Renal cortical epithelial cell (primary cell): ENCODE measurements at places on chromosomes 11 and 22. TPM values are rescaled to one million over a fixed set of nuclear protein-coding genes. Genes with fewer than 3 reads are reported as not detected.

GRCh38 chr11:60118338-60118737 is 29.9 kb downstream of the MS4A2 start:
- DNase-seq = no peak

GRCh38 chr11:2449548-2450320 is 4.9 kb downstream of the KCNQ1 start:
- DNase-seq = no peak

DNA sequence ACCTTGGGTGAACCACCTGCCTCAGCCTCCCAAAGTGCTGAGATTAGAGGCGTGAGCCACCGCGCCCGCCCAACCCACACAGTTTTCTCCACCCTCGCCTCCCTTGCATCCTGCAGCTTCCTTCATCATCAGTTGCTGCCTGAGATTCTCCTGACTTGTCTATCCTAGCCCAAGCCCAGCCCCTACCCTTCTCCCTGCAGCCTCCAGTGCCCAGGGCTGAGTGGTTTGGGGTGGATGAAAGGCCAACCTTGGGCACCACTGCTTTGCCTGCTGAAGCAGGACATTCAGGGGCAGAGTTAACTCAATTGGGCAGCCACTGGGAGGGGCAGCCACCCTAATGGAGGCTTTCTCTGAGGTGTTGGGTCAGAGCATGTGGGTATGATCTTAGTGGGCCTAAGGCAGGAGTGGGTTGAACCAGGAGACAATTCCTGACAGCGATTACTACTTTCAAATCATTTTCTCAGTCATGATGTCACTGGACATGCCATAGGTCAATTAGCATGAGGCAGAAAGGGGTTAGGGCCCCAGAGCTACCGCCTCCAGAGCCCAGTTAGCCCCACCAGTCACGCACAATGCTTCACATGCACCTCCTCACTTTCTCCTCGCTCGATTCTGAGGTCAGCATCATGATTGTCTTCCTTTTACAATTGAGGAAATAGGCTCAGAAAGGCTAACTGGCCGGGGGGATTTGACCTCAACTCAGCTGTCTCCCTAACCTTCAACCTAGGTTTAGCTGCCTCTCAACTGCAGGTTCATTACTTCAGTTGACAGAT is 1.0 kb upstream of the FKBP2 start:
- DNase-seq = no peak

DNA sequence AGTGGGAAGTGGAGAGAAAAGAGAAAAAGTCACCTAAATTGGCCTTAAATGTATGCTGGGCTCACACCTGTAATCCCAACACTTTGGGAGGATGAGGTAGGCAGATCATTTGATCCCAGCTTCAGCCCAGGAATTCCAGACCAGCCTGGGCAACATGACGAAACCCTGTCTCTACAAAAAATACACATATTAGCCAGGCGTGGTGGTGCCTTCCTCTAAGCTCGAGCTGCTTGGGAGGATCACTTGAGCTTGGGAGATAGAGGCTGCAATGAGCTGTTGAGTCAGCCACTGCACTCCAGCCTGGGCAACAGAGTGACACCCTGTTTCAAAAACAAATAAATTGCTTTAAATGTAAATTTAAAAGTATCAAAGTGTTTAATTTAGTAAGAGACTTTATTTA is 3.9 kb downstream of the CBL start:
- no peak for DNase-seq

DNA sequence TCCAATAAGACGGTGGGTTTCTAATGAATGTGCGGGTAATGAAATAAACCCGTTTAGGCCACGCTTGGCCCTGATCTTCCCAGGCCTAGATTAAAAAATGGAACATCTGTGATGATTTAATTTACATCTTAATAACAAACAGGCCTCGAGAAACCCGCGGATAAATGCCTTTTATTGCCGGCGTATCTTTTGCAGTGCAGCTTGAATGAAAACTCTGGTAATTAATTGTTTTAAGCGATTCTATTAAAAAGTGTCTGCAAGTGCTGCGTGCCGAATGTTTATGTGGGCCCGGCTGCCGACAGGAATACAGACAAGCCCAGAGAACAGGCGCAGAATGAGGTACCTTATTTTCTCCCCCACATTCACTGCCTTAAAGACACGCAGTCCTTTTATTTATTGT is 420.7 kb downstream of the MN1 start:
- no peak for DNase-seq

GRCh38 chr22:42347281-42347824 is 76.9 kb upstream of the TCF20 start:
- DNase-seq = no peak

- no peak for DNase-seq
These were observed 6.5 kb downstream of the PRDM11 start for GRCh38 chr11:45152740-45153595.

GRCh38 chr22:43993072-43993760 is 30.9 kb upstream of the PARVB start:
- peak; percentile 28 for DNase-seq

DNA sequence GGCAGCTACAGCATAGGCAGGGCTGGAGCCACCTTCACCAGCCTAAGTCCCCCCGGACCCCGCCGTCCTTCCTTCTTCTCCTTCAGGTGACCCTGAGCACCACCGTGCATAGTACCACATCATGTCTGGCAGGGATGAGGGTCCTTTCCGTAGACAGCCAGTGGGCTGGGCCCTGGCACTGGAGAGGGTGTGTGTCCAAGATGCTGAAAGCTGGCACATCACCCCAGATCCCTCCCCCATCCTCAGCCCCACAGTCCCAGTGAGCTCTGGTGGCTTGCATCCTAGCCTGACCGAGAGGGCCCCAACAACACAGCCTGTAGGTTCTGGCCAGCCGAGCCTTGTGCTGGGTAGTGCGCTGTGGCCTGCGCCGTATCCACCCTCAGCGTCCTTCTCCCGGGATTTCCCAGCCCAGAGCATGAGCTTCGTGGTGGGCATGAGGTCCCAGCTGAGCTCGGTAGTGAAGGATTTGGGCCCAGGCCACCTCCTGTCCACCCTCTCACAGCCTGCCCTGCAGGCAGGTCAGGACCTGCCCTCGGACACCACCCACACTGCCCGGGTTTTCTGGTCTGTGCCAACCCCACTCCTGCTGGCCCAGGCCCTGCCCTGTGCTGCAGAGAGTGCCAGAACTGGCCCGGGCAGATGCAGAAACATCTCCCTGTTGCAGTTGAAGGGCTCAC is 1124.3 kb downstream of the BRD1 start:
- no peak for DNase-seq

Gene OVCH2
- 0.40 TPM in 1 of 2 replicates, not detected in the other for total RNA-seq

Gene C11orf91
- total RNA-seq = not detected in 2 replicates

Gene POLR3H
- total RNA-seq = 17.4 and 38.8 TPM in 2 replicates

Gene DENND5A
- 216 and 218 TPM in 2 replicates for total RNA-seq

Gene P4HA3
- 10.2 and 12.7 TPM in 2 replicates for total RNA-seq

Gene ABCG4
- 0.15 TPM in 1 of 2 replicates, not detected in the other for total RNA-seq
